ENCODE measurements at places on chromosomes 16 and 17.
A peak's percentile ranks its signal among the peaks of the same experiment; 100 is the strongest.

- no peak for DNase-seq
Measured at GRCh38 chr16:10597187-10597601, 16.8 kb upstream of the EMP2 start.

GRCh38 chr17:32104158-32104557, 38.1 kb upstream of the RHOT1 start:
- no peak for DNase-seq

DNA sequence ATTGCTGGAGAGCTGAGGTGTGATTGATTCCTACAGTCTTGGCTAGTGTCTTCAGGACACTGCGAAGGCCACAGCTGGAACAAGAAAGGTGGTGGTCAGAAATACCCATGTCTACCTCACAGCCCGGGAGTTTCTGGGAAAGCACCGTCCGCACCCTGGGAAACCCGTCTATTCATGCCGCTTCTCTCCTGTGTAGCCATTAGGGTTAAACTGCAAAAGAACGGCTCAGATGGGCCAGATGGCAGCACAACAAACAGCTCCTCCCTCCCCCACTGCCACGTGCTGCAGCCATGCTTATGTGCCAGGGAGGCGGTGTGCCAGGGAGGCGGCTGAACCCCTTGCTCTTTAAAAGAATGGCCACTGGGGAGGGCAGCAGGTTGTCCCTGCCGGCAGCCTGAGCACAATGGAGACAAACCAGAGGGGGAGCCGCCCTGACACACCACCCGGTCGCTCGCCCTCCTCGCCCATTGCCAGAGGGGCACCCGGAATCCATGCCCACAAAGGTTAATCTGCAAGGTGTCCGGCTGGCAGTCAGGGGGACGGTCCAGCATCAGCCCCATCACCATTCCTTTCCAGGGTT, 65.2 kb downstream of the CYTH1 start:
- DNase-seq = peak; percentile 47

DNA sequence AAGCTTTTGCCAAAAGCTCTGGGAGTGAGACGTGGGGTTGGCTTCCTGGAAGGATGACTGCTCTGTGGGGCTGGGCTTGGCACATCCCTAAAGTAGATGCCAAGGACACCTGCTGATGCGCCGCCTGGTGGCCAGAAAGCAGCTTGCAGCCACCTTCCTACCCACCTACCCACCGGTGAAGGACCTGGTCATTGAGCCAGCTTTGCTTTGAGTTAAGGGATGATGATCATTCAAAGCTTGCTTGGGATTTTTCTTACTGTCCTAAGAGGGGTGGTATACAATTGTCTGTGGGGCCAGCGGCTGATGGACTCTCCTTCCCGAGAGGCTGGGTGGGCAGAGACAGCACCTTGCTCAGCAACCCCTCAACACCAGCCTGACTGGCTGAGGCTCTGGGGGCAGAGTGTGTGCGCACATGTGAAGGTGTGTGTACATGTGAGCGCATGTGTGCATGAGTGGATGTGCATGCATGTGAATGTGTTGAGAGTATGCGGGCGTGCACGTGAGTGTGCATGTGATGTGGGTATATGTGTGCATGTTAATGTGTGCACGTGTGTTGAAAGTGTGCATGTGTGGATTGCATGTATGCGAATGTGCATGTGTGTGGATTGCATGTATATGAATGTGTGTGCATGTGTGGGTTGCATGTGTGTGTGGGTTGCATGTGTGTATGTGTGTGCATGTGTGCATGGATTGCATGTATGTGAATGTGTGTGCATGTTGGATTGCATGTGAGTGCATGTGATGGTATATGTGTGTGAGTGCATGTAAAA, 18.6 kb downstream of the C1QTNF1 start:
- DNase-seq = peak; percentile 74

GRCh38 chr17:51132964-51133319, 12.3 kb upstream of the SPAG9 start:
- DNase-seq = no peak
